ENCODE measurements at places on chromosomes 3 and 15.

- no peak for DNase-seq
Measured at GRCh38 chr3:63896332-63897030, 15.7 kb downstream of the SCAANT1 start.

- peak; percentile 81 for DNase-seq
Measured at GRCh38 chr15:67839499-67839928, 331 bp downstream of the RNU6-1 start.

- no peak for DNase-seq
Measured at GRCh38 chr15:69039516-69040225, 25.2 kb downstream of the NOX5 start.

DNA sequence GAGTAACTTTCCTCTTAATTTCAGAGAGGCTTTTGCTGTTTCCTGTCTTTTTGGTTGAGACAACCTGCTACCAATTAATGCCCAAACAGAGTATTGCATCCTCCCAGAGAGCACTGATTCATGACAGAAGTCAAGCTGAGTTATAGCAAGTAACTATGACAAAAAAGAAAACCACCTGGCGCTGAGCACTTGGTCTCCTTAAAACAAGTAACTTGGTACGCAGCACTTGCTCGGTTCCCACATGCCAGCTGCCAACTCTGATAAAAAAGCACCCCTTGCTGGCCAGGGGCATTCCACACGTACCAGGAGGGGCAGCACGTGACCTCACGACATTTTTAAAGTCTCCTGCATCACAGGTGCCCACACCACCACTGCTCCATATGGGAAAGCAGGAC, 13.5 kb upstream of the MYO5C start:
- DNase-seq: no peak

DNA sequence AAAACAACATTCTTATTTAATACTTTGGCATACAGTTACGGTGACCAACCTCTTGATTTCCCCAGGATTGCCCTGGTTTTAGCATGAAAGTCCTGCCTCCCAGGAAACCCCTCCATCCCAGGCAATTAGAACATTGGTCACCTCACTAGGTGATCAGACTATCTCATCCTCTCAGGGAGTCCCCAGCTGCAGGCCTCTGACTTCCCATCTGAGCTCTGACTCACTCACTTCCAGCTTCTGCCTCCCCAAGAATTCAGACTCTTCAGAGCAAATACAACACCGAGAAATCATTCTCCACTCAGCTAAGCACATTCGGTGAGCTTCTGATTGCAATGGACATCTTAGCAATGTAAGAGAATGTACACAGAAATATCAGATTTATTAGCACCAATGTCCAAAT, 92.4 kb upstream of the HES1 start:
- no peak for DNase-seq

DNA sequence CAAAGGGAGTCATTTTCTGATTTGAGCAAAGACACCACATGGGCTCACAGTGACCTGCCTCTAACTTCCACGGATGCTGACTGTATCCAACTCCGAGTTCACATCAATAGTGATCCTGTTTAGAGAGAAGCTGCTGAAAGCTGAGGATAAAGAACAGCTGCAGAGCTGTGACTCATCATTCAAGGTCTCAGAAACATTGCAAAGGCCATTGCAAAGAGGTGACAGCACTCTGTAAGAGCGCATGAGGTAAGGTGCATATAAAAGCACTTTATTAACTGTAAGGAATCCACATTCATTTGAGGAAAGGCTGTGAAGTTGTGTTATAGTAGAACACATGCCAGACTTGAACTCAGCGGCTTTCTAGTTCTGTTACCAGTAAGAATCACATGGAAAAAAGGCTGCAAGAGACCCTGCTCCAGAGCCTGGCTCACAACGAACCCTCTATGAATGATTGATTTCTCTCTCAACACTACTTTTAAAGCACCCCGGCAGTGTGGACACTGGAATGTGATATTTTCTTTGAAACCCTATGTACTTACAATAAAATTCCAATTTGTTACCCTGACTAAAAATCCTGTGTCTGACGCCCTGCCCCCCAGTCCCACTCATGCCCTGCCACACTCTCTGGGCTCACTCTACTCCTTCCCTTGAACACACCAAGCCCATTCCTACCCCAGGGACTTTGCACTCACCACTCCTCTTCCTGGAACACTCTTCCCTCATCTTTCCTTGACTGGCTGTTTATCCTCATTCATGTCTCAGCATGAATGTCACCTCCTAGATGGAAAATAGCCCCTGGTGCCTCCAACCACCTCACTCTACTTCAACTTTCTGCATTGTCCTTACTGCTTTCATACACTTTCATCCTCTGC, 111.2 kb downstream of the LSM3 start:
- no peak for DNase-seq

DNA sequence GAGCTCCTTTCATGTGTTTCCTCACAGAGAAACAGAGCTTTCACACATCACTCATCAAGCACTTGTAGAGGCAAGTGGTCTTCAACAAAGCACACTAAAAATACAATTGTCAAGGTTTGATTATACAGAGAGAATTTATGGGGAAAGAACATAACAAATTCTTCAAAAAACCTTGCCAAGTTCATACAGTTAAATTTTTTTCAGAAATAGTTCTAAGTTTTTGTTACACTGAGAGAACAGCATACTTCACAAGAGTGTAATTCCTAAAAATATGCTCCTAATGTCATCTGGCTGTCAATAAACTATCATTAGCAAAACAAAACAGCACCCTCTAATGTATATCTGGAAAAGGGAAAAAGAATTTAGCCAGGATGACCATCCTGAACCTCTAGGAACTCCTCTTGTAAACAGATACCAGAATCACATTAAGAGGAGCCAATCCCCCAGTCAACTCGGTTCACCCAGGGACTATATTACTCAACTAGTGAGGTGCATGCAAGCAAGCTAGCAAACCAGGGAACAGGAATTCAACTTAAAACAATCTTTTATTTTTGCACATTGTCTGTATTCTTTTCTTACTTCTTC, 63.3 kb downstream of the RAD18 start:
- no peak for DNase-seq

- peak; percentile 96 for DNase-seq
Measured at GRCh38 chr15:75153565-75154276, 48.0 kb upstream of the C15orf39 start.

DNA sequence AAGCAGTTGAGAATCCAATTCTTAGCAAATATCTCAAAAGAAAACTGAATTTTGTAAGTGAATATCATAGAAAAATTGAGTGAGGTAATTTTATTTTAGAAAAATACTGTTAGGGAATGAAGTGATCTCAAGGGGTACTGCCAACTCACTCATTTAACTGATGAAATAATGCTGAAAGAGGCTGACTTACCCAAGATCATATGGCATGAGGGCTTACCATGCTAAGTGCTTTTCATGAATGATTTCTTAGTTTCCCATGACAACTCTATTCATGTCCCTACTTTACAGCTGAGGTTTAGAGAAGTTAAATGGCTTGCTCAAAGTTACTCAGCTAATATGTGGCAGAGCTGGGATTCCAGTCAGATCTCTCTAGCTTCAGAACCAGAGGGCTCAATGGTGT, 30.6 kb downstream of the CCDC14 start:
- no peak for DNase-seq

DNA sequence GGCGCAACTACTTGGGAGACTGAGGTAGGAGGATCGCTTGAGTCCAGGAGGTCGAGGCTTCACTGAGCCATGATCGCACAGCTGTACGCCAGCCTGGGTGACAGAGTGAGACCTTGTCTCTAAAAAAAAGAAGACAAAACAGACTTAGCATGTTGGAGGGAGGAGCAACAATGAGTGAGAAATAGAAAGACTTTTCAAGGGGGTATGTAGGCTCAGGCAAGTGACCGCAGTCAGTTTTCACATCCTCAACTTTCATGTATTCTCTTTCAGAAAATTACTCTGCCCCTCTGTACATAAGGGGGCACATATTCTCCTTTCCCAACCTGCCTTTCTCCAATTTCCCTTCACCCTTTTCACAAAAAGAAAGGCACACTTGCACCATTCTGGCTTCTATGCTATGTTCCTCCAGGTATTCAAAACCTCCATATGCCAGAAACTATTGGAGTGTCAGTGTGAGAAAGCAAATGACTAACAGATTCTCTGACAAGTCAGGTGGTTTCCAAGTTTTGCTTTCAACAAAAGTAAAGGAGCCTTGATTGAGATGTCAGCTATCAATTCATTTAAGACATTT, 7.6 kb downstream of the NSUN3 start:
- no peak for DNase-seq

DNA sequence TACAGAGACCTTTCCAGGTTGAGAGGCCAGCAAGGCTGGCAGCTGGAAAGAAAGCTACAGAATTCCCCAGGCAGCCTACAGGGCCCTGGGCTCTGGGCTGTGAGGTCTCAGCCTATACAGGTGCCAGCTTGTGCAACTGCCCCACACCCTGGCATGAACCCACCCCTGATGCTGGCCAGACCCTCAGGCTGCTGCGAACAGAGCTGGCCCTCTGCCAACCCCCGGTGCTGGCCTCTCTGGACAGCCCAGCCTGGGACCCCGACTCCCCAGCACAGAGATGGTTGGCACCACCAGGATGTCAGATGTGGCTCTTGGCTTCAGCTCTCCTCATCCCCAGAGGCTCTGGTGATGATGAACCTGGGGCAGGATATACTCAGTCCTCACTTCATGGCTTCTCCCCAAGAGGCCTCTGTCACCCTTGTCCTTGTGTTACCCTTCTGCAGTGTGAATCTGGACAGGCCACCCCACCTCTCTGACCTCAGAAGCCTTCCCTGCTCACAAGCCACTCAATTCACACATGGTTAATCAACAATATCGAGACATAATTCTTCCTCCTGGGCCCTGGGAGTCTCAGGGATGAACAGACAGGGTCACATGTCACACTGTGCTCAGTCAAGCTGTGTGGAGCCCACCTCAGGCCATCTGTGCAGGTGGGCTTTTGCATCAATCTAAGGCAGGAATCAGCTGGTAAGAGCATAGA, 11.0 kb upstream of the BFSP2 start:
- no peak for DNase-seq

Measured in KG1 (cell line).